ENCODE measurements at places on chromosomes 5 and 9.

DNA sequence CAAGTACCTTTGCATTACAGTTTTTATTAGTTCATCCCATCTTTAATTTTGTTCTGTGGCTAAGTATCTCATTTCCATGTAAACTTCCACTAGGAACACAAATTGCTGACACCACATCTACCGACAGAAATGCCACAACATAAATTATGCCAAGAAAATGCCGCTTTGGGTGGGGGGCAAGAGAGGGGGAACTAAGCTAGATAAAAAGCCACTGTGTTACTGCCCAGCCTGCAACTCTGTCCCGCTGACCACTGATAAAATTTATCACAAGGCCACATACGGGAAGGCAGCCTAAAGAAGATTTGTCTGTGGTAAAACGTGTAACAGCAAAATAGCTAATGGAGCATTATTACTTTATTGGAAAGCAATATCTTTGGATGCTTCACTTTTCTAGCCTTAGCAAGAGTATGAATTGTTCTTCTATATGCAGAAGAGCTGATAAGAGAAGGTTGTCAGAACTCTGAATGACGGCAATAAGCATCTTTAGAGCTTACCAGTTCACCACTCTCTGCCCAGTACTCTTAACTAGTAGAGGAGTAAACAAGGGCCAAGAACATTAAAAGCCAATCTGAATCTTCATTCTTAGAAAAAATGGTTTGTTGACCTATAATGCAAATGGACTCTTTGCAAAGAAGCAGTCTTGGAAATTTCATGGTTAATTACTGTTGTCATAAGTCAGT is 172.2 kb upstream of the MEF2C start:
- DNase-seq = no peak

DNA sequence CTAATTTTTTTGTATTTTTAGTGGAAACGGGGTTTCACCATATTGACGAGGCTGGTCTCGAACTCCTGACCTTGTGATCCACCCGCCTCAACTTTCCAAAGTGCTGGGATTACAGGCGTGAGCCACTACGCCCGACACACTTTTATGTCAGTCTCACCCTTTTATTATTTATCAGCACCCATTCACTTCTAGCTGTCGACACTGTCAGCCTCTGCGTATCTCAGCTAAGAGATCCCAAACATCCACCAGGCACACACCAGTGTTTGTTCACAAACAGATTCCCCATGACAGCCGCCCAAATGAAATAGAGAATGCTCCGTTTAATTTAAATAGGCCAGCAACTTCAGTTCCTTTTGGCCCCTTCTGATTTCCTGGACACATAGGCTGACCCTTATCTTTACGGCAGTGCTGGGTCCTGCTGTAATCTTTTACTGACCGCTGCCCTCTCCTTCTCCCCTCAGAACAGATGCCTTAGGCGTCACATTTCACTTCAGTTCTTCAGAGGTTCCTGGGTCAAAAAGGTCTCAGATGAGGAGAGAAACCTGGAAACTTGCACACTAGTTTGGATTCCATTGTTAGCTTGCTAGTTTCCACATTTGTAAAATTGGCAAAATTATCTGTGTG is 43.1 kb upstream of the CKMT2 start:
- no peak for DNase-seq

DNA sequence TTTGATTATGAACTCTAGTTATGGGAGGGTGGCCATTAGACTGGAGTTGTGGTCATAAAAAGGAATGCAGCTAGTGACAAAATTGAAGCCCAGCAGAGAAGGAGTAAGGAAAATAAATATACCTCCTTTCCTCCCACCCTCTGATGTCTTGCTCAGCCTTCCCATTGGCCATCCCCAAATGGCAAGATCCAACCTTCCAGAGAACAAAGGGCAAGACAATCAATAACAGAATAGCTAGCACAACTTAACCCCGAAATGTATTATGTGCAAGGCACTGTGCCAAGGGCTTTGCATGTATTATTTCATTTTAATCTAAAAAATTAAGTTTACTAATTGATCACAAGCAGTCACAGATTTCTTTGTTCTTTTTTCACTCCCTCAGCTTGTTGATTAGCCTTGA is 3.6 kb downstream of the ITGA1 start:
- DNase-seq = no peak

DNA sequence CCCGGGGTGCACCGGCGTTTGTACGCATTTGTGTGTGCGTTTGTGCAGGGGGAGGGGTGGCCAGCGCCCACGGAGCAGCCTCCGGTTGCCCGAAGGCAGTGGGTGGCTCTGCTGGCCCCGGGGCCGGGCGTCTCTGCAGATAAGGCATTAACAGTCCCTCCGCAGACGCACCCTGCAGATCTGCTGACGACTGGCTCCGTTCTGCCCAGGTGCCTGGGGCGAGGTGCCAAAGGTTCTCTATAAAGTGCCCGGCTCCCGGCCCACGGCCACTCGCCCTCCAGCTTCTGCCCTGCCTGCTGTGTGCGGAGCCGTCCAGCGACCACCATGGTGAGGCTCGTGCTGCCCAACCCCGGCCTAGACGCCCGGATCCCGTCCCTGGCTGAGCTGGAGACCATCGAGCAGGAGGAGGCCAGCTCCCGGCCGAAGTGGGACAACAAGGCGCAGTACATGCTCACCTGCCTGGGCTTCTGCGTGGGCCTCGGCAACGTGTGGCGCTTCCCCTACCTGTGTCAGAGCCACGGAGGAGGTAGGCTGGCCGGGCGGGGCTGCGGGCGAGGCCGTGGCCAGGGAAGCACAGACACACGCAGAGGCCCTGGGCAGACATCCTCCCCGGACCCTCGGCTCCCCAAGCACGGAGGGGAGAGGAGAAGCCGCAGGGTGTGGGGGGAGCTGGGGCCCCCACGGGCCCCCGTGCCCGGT is at the start of gene SLC6A19:
Gene SLC6A19, plus strand, starts transcription at position 269 of the 699 bp plus-strand sequence. Its CDS starts 56 bp downstream, at position 325.
- no peak for DNase-seq

- no peak for DNase-seq
Observed at GRCh38 chr5:132150565-132150964, 77.0 kb downstream of the CSF2 start.

DNA sequence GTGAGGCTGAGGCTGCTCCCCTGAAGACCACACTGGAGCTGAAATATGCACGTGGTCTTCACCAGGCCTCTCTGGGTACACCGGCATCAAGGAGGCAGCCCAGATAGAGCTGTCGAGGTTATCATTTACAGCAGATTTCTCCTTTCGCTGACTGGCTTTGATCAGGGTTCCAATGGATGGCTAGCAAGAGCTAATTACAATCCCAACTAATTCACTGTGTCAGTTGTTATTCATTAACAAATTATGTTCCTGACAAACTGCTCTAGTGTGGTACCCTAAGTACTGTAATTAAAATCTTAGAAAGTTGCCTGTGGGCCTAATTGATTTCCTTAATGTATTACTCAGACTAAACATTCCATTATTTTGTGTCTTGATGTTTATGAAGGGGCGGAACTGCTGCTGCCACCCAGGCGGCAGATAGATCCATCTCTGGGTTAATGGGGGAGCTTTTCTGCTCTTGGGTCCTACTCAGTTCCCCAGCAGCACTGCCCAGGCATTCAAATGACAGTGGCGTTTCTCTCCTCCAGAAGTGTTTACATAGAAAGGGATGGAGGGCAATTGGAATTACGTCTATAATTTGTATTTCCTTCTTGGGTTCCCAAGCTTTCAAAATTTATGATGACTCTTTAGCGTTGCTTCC is 71.7 kb upstream of the RAD23B start:
- no peak for DNase-seq

DNA sequence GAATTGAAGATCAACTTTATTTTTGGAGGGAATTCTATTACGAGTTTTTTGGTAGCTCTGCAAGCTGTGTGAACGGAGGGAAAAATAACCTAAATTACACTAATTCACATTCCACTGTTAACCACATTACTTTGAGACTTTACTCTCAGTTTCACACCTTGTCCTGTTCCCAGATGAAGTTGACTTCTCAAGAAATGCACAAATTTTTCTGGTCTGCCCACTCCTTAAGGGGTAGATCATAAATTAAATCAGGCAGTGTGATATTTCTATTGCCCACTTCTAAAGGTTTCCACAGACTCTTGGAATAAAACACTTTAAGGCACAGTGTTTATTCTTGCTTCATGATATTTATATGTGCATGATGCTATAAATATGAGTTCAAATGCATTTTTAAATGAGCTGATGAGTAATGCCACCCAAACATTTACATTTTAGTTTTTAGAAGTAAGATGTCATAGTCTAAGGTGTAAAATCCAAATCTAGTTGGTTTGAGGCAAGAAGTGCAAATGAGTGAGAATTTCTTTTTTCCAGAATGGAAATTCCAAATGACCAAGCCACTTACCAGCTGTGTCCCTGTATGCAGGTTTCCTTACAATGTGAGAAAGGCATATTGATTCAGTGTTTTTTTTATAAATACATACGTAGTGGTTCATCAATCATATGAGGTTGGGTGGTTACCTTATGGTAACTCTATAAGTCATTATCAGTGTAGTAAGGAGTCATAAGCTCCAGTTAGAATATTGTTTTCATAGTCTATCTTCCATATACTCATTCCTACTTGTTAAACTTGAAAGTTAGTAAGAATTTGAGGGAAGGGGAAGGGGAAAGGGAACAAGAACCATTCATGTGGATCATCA is 437.7 kb upstream of the MEF2C start:
- DNase-seq = no peak

DNA sequence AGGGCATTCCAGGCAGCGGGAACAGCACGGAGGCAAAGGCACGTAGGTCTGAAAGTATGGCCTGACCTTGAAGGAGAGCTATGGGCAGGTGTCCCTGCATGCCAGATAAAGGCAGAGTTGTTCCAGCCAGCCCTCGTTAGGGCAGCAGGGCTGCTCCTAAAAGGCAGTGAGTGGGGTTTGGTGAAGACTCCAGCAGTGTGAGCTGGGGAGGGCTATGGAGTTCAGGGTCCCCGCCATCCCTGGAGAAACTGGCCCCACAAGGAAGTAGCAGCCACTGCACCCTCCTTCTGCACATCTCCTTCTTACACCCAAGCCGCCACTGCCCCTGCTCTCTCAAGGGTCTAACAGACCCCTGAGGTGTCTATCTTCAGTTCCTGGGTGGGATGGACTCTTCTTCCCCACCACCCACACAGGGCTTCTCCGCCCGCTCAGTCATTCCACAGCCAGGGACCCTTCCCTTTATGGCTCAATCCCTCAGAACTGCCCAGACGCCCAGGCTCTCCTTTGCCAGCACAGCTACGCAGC is 1.4 kb downstream of the AKNA start:
- no peak for DNase-seq

DNA sequence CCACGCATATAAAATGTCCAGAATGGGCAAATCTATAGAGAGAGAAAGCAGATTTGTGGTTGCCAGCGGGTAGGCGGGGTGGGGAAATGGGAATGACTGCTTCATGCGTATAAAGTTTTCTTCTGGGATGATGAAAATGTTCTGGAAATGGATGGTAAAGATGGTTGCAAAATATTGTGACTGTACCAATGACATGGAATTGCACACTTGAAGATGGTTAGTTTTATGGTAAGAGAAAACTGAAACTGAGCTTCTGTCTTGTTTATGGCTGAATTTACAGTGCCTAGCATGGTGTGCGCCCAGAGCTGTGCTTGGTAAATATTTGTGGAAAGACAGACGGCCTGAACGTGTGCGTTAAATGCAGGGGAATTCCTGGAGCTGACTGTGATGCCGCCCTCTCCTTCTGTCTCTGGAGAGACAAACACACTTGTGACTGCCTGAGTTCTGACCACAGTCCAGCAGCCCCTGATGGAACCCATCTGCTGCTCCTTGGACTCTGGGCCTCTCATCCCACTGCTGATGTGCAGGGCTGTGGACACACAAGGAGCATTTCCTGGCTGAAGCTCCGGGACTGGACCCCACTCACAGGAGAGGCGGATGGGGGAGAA is 8.6 kb upstream of the PTGES start:
- no peak for DNase-seq

- DNase-seq = no peak
Observed at GRCh38 chr9:133116346-133117231, 4.5 kb downstream of the RALGDS start.

DNA sequence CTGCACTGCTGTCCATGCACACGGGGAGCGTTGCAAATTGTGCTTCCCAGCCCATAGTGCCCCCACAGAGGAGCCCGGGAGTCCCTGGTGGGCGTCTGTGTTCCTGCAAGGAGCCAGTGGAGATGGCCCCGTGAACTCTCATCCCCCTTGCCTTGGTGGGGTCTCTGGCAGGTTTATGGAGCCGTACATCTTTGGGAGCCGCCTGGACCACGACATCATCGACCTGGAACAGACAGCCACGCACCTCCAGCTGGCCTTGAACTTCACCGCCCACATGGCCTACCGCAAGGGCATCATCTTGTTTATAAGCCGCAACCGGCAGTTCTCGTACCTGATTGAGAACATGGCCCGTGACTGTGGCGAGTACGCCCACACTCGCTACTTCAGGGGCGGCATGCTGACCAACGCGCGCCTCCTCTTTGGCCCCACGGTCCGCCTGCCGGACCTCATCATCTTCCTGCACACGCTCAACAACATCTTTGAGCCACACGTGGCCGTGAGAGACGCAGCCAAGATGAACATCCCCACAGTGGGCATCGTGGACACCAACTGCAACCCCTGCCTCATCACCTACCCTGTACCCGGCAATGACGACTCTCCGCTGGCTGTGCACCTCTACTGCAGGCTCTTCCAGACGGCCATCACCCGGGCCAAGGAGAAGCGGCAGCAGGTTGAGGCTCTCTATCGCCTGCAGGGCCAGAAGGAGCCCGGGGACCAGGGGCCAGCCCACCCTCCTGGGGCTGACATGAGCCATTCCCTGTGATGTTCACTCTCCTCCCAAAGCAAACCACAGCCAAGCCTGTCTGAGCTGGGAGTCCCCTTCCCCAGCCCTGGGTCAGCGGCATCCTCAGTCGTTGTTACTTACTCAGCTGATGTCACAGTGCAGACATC is 3.1 kb downstream of the MRPS2 start:
- DNase-seq = no peak

GRCh38 chr5:170590566-170590965 is 86.7 kb downstream of the KCNIP1 start:
- DNase-seq = no peak

- no peak for DNase-seq
Observed at GRCh38 chr5:159837860-159838259, 78.4 kb upstream of the ADRA1B start.

GRCh38 chr5:90475436-90475980 is 844 bp downstream of the POLR3G start:
- DNase-seq = no peak

DNA sequence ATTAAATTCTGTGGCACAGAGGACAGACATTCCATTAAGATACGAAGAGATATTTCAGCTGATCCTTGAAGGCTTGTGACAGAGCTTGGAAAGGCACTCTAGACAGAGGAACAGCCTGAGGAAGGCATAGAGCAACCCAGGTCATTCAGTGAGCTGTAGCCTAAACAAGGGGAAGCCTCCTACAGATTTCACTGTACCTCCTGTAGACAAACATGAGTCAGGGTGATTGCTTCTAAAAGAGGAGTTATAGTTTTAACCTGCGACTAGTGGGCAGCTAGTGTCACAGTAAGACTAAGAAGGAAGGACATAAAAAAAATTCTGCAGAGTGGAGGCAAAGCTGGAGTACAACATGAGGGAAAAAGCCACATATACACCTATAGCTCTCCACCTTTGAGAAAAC is 43.5 kb upstream of the ANKDD1B start:
- DNase-seq = no peak

GRCh38 chr9:94056442-94056974 is 27.8 kb upstream of the PTPDC1 start:
- DNase-seq = no peak
